ENCODE measurements at places on chromosomes 2 and 18.

DNA sequence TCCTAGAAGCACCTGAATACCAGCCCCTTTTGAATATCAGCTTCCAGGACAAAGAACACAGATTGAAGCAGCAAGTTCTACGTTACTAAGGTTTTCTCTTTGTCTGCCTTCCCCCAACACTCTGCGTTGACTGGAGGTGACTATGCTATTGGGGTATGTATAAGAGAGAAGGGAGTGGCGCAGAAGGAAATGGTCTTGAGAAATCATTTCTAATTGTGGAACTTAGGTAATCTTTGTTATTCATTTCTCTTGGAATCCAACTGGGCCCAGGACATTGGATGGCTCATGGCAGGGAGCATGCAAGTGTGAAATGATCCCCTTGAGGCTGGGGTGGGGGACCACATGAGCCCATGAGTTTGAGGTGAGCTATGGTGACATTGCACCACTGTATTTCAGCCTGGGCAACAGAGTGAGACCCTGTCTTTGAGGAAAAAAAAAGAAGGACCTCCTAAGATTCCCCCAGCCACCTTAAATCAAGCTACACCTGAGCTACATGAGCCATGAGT lies 29.7 kb downstream of the XDH start:
- no peak for DNase-seq

DNA sequence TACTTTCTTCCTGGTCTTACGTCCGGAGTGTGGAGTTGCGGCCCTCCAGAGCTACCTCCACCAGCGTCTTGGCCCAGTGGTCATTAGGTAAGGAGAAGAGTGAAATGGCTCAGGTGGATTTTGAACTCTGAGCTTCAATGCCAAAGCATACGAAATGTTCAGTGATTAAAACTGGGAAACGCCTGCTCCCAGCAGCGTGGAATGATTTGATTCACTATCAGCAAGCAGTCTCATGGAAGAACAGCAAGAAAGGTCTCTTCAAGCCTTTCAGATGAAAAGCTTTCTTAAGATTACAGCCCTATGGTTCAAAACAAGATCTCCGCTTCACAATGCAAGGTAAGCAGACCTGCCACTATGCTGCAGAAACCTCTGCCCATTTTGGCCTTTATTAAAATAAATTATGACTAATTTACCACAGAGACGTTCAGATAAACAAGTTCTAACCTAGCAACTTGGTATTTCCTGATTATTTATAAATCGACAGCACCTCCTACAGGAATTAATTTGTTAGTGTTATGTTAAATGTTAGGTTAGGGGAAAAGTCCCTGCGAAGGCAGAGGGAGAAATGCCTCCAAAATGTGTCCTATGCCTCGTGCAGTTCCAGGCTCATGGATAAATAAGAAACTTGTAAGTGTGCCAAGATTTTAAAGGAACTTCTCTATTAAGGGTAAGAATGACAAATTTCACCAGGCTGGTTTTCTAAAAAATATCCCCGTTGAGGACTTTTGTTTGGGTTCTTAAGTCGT lies 10.1 kb downstream of the SP9 start:
- DNase-seq: no peak

DNA sequence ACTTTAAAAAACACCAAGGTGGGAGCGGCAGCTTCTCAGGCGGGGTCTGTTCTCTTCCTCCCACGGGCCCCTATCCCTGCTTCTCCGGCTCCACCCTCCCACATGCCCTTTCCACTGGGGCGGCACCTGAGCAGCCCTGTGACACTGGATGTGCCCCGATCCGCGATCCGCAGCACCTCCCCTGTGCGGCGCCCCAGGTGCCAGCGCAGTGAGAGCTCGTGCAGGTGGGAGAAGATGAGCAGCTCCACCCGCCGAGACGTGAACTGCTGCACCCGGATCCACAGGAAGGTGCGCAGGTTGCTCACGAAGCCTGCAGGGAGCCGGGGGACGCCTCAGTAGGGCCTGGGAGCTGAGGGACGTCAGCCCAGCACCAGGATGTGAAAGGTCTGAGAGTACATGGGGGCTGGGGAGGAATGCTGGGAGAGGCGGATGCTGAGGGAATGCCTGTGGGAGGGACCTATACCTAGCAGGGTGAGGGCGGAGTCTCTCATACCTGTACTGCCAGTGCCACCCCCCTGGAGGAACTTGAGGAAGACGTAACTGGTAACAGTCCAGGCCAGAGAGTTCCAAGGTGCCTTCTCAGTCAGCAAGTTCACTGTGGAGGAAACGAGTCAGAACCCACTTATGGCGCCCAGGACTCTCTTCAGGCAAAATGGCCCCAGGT lies 2.8 kb downstream of the ABCB6 start:
- no peak for DNase-seq

DNA sequence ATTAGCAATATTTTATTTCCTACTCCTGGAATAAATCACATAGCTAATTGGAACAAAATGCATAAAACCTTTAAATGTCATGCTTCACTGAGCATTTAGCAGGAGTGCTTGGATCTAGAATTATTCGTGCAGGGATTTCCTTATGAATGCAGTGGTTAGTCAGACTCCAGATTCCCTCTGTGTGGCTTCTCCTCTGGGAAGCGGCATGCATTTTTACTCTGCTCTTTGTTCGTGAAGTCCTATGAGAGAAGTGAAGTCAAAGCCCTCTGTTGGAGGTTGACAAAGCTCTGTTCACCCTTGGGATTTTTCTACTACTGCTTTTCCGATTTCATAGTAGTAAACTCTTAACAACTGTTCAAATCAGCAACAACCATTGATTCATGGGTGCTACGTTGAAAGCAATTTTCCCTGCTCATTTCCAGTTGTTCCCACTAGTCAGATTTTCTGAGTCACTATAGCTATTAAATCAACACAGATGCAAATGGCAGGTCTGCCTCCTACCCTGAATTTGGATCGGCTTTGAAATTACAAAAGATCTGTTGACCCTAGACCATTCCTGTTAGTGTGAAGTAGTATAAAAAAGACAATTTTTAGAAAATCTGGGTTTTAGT lies 461.7 kb downstream of the STK39 start:
- DNase-seq: no peak

- no peak for DNase-seq
Observed at GRCh38 chr2:200635251-200635650, 49.4 kb downstream of the AOX1 start.

DNA sequence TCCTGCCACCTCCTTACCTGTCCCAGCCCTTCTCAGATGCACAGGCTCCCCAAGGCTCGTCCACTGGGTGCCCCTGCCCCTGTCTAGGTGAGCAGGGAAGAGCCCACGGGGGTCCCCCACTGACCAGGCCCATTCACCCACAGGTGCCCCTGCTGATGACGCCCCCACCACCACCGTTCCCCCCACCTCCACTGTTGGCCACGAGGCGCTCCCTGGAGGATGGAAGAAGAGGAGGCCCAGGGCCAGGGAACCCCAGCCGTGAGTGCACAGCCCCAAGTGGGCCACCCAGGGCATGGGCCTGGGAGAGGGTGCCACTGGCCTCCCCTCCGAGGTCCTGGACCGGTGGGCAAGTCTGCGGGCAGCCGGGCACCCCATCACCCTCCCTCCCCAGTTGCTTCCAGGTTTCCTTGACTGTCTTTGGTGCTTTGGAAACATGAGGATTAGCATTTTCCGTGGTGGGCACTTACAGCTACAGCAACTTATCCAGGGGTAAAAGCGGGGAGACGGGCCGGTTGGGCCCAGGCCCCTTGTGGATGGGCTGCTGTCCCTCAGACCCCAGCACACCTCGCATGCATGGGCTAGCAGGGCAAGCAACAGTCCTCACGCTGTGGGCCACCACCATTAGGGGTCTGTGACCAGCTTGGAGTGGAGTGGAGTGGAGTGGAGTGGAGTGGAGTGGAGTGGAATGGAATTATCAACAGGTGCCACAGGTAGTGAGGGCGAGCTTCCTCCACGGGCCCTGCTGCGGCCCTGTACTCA lies 13.2 kb upstream of the KLHL30 start:
- DNase-seq: no peak

- no peak for DNase-seq
Observed at GRCh38 chr18:6920099-6920955, 190.8 kb downstream of the ARHGAP28 start.

GRCh38 chr18:12595571-12596255 lies 62.2 kb downstream of the SPIRE1 start:
- no peak for DNase-seq

DNA sequence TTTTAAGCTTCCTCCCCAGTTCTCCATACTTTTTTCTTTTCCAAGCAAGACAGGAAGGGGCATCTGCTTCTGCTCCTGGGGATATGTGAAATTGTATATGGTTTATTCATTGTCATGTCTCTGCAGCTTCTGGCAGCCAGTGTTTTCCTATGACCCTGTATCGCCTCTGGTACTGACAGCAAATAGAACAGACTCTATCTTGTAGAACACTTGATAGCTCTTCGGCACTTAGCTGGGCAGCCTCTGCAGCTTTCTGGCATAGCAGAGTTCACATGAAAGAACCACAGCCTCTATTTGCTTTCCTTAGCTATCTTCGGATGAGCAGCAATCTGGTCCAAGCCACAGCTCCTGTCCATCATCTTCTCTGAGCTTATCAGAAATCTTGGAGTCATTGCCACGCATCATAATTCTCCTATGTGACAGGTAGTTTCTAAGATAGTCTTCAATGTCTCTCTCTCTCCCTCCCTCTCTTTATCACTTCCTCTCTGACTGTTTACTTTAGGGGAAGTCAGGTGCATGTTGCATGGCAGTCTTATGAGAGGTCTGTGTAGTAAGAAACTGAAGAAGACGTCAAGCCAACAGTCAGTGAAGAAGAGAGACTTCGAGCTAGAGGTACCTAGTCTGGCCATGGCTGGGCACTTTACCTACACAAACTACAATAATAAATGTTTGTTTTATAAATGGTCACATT lies 627.7 kb upstream of the CDH2 start:
- DNase-seq: no peak

DNA sequence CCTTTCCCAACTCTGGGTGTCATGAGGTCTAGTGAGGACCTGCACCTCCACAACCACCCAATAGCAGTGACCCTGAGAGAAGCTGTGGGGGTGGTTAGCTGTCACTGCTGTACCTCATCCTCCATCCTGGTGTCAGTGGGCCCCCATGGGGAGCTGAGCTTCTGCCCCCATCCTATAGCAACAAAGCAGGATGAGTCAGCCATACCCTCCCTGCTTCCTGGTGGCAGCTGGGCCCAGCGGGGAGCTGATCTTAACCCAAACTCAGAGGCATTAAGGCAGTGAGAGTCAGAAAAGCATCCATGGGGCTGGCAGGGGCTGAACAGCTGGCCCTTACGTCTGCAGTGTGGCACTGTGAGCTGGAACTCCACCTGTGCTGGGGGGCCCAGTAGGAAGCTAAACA lies 247.8 kb upstream of the HDAC4 start:
- DNase-seq: no peak

- DNase-seq: no peak
Observed at GRCh38 chr2:66066032-66066431, 368.9 kb upstream of the MEIS1 start.

DNA sequence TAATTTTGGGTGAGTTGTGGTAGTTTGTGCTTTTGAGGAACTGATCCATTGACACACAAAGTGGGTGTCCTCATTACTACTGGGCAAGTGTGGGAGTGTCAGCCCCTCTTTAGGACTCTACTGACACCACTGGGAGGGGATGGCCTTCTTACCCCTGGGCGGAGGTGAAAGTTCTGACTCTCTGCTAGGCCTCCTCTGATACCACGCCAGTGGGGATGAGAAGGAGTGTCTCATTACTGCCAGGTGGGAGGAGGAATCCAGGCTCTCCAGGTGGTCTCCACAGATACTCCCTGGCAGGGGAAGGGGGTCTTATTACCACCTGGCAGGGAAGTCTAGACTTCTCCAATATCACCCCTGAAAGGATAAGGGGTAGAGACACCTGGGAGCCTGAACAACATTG lies 9.1 kb downstream of the LCLAT1 start:
- DNase-seq: no peak

DNA sequence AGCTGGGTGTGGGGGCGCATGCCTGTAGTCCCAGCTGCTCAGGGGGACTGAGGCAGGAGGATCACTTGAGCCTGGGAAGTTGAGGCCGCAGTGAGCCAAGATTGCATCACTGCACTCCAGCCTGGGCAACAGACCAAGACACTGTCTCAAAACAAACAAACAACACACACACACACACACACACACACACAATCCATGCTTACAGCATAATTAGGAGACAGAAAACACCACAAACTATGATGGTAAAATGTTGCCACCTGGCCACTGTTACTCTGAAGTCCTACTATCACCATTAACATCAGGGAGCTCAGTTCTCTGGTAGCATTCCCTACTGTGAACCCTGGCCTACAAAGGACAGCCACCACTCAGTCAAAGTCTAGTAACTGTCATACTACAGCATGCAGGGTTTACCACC lies 18.3 kb downstream of the DNPEP start:
- DNase-seq: no peak

DNA sequence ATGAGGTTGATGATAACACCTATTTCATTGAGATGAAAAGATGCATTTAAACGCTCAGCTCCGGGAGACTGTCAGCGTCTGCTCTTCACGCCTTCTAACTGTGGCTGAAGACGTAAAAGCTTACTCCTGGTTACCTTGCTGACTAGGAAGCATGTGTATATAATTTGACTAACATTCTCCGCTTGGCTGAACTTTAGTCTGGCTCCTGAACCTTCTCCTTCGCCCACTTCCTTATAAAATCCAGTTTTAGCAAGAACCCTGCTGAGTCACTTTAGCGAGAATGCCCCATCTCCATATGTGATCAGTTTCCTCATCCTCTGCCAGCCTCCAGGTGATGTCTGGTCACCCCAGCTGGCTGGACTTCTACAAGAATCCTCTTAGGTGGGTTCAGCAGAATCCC lies 12.7 kb upstream of the CREG2 start:
- DNase-seq: no peak

DNA sequence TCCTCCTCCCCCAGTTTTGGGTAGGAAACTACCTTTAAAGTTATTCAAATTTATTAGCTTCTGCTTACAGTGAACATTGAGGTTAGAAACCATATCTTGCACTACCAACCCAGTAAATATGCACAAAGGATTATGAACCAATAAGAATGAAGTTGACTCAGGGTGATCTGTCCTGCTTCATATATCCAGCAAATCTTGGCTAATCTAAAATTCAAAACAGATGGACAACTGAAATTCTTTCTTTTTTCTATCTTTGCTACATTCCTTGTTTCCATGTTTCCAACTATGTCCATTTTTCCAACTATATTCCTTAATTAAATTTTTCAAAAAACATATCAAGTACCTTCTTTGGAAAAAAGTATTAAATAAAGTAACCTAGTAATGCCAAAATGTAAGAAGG lies 149.3 kb downstream of the FAM124B start:
- no peak for DNase-seq

- DNase-seq: no peak
Observed at GRCh38 chr18:72613534-72613930, 69.4 kb upstream of the CBLN2 start.

- DNase-seq: no peak
Observed at GRCh38 chr2:16093639-16094529, 153.5 kb downstream of the MYCN start.

GRCh38 chr2:134973241-134974138 lies 54.9 kb downstream of the CCNT2 start:
- DNase-seq: no peak

- no peak for DNase-seq
Observed at GRCh38 chr2:7788736-7789135, 871.5 kb downstream of the RNF144A start.
